ENCODE measurements at places on chromosomes 5 and 9.
A peak's percentile ranks its signal among the peaks of the same experiment; 100 is the strongest.

GRCh38 chr9:114552706-114553105 lies 34.9 kb upstream of the ATP6V1G1 start:
- no peak for DNase-seq

DNA sequence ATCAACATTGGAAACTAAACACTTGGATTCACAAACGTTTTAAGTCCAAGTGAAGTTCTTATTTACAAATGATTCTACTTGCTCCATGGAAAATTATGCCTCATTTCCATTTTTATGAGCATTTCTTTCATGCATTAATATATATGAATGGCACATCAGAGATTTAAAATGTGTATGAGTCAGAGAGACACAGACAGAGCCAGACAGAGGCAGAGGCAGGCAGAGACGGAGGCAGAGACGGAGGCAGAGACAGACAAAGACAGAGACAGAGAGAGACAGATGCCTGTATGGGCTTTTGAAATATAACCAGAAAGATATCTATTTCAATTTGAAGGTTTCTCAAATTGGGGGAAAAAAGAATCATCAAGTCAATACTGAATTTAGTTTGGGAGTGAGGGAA lies 649.0 kb downstream of the PTPRD start:
- no peak for DNase-seq

- no peak for DNase-seq
These were observed 21.2 kb downstream of the GNAQ start for GRCh38 chr9:78010445-78010844.

DNA sequence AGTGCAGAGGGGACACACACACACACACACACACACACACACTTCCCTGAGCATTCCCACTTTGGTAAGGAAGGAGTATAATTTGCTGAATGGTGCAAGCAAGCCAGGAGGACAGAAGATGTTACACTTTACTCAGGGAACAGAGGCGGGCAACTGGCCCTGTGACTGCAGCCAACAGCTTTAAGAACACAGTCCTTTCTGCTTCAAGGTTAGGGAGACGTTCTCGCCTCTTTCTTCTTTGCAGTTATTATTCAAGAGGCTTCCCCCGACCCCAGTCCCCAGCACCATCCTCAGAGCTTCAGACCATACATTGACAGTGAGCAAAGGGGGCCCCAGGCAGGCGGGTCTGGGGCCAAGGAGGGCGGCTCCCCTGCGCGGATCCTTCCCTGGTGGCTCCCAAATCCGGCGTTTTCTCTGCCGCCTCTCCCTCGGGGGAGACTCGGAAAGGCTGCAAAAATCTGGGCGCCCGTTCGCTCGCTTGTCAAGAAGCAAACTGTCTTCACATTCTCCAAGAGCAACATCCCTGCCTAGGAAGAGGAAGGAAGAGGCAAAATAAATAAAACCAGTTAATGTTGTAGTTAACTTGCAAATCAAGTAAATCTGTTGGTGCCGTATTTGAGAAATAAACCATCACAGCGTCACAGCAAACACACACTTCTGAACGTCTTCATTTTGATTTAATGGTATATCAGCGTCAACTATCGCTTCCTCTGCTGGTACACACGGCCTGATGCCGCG lies 3.8 kb upstream of the LHX2 start:
- no peak for DNase-seq

- DNase-seq = no peak
These were observed 68.6 kb downstream of the RGS3 start for GRCh38 chr9:113531919-113532808.

- no peak for DNase-seq
These were observed 34.5 kb downstream of the SLC31A2 start for GRCh38 chr9:113185271-113185670.

- no peak for DNase-seq
These were observed 3.2 kb downstream of the SNX30 start for GRCh38 chr9:112753725-112754124.

DNA sequence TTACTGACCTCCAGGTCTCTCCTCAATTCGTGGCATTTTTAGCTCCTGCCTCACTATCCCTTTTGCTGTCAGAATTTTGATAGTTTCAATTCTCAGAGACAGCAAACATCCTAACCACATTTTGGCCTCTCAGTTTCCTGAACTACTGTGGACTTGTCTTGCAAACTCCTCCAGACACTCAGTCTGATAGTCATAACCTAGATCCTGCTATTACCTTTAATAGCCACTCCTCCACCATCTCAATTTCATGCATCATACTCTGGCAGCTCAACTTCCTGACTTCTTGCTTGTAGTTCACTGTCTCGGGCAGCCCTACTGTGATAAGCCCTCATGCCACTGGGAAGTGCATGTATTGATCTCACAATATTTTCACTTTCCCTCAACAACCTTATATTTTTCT lies 481.8 kb upstream of the CDH18 start:
- no peak for DNase-seq

GRCh38 chr9:129281506-129282145 lies 103.6 kb upstream of the IER5L start:
- DNase-seq = no peak

- DNase-seq = no peak
These were observed 1.7 kb upstream of the ZSWIM6 start for GRCh38 chr5:61330341-61330844.

GRCh38 chr9:128164307-128164885 lies 4.3 kb downstream of the BBLN start:
- no peak for DNase-seq

- no peak for DNase-seq
These were observed 6.5 kb upstream of the FAM163B start for GRCh38 chr9:133615606-133616188.

GRCh38 chr9:128412120-128412790 lies 8.4 kb upstream of the CERCAM start:
- DNase-seq = peak; percentile 63

DNA sequence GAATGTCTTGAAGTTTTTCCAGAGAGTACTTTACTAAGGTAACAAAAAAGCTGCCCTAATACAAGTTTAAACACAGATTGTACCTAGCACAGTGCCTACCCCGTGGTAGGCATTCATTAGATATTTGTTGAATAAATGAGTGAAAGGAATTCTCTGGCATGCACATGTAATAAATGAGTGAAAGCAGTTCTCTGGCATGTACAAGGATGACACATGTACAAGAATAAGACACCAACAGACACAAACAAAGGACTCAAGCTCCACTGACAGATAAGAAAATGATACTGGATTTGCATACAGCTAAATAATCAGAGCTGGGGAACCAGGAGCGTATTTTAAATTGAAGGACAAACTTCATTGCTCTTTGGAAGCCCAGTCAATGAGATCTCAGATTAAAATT lies 535.8 kb downstream of the EFNA5 start:
- no peak for DNase-seq

- no peak for DNase-seq
These were observed 10.5 kb downstream of the IRF1 start for GRCh38 chr5:132480042-132480441.

DNA sequence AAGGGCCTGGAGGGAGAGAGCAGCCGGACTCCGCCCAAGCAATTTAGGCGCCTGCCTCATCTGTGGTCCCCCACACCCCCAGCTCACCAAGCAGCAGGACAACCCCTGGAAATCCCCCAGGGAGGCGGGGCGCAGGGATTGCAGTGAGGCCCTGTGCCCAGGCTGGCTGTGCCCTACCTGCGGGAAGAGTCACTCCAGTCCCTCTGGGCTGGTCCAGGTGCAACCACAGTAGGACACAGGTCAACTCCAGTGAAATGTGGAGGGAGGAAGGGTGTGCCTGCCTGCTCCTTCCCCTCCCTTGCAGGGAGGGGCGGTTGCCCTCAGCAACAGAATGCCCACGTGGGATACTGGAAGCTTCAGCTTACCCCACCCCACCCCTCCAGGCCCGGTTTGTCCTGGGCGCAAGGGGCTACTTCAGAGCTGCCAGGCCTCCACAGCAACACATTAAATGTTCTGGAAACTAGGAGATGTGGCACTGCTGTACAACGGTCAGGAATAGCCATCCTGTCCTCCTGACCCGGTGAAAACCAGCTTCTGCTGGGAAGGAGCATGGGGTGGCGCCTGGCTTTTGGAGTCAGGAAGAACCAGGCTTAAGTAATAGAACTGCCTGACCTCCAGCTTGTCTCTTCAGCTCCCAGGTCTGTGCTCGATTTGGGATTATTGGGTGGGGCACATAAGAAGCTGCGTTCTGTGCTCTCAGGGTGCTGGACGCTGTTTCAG lies 22.5 kb downstream of the ABO start:
- DNase-seq = no peak

DNA sequence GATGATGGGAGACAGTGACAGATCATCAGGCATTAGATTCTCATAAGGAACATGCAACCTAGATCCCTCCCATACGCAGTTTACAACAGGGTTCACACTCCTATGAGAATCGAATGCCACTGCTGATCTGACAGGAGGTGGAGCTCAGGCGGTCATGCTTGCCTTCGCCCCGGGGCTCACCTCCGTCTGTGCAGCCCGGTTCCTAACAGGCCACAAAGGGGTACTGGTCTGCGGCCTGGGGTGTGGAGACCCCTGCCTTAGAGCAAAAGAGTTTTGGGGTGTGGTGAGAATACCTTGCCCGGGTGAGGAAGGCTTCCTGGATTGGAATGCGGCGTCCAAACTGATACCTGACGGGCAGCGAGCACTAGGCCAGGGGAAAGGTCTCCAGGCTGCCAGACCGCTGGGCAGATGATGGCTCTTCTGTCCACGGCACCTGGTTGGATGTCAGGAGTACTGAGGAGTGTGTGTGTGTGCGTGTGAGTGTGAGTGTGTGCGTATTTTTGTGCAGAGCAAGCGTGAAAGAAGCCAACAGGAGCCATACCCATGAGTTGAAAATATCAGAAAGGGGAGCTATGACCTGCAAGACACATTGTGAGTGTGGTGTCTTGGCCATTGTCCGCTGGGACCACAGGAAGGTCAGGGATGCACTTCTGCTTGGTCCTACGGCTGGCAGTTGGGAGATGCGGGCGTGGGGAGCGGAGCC lies 55.4 kb downstream of the ACER2 start:
- DNase-seq = no peak

GRCh38 chr9:126777733-126778132 lies 27.1 kb upstream of the ZBTB43 start:
- no peak for DNase-seq

Data from SHP77 treated with DMSO at 0.1 percent for 48 hours (cell line).